Bone marrow (tissue), 2 donors: ENCODE measurements at places on chromosomes 12 and 14.

- no peak for DNase-seq
These were observed 1.8 kb upstream of the AHNAK2 start for GRCh38 chr14:104979758-104980610.

DNA sequence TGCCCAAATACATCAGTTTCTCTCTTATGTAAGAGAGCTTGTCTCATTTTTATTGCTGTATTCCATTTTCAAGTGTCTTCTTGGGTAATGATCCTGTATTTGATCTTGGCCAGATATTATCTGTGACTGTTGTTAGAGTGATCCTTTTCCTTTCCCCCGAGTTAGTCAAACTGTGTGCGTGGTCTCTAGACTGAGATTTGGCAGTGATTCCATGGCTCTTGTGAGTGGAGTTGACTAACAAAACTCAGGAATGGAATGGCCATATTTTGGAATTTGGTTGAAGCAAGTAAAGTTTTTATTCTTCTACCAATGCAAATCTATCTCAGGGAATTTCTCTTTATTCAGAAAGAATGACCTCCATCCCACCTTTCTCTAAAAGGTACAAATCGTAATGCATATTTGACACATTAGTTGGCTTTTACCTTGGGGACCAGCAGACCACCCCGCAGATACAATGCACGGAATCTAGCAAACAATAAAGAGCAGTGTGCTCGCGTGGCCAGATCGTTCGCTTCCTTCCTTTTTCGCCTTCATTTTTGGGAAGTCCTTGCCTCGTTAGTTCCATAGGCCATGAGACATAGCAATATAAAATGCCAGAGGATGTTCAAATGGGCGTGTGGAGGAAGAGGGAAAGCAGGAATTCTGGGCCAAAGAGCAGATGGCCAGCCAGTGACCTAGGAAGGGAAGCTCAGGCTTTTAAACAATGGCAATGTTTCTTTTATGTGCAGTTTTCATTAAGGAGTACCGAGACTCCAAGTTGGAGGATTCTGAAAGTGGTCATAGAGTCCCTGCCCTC lies 24.4 kb downstream of the ETV6 start:
- DNase-seq, result no peak

- no peak for DNase-seq
These were observed 377.7 kb downstream of the SLC16A7 start for GRCh38 chr12:59973515-59973914.

DNA sequence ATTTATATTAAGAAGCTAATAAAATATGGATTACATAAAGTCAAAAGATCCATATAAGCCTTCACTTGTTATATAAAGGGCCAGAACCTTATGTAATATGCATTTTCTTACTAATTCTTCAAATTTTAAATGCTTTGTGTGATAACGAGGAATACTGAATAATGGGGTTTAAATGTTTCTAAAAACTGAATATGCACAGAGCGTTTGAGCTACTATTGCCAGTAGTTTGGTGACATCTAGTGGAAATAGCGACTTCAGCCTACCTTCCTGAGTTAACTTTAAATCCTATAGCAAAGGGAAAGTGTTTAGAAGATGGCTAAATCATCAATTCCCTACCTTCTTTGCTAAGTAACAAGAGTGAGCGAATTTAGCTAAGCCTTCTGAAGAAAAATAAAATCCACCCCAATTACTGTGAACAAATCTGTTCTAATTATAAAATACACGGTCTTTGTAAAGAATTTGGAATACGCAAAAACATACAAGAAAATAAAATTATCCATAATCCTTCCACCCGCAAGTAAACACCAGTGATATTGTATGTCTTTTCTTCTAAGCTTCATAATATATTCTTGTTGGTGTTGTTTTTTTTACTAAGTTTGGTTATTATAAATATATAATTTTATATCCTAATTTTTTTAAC lies 115.5 kb upstream of the G2E3 start:
- DNase-seq, result no peak
